Aorta (tissue), 5 donors: ENCODE measurements at places on chromosomes 4 and X.

DNA sequence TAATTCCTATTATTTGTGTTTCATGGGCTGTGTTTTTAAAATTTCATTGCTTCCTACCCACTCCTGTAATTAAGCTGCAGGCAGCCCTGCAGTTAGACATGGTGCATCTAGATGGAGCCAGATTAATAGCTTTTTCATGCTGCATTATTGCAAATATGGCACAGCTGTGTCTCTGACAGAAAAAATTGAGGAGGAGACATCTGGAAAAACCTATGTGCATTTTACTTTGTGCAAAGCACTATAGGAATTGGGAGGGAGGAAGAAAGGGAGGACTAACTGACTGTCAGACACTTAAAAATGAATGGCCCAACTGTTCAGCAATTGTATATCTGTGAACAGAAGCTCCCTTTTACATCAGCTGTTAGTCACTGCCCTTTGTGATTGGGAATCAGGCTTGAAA lies 8.1 kb upstream of the RPGR start:
- no peak for DNase-seq

GRCh38 chrX:4277122-4277521 lies 563.7 kb upstream of the PRKX start:
- no peak for DNase-seq

- DNase-seq, result no peak
Observed at GRCh38 chr4:39169426-39169825, 12.9 kb upstream of the WDR19 start.

DNA sequence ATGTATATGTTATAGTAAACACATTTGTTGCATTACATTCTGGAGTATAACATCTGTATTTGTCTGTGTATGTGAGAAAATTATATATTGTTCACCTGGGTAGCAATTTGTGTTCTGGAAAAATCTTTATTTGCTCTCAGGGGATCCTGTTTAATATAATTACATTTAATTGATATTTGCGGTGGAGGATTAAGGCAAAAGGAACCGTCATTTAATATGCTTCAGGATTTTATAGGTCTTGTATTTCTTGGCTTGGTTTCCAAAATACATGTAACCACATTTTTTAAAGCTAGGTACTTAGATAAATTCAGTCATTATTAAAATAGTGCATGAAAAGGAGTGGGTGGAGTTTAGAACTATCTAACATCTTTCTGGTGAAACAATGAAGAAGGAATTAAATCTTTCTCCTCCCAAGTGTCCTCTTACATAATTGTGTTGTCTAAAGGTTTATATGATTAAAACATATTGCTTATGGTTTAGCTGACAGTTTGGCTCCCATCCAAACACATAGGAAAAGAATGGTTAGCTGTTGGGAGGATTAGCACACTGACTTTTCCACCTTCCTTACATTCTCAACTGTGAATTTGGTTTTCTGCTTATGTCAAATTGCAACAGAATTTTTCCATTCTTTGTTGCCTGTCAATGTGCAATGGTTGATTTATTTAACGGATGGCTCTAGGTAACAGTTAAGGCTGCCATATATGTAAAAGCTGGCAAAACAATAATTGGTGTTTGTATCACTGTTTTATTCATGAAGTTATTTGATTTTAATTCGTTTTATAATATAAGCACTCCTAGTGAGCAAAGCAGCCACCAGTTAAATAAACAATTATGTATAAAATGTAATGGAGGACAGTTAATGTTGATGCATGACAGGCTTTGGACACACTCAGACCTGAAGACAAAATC lies 250.8 kb upstream of the SFRP2 start:
- DNase-seq, result no peak
